ENCODE measurements at places on chromosomes 13 and 19. TPM values are rescaled to one million over a fixed set of nuclear protein-coding genes. Genes with fewer than 3 reads are reported as not detected.

PROZ gene
- 0.28 TPM for polyA plus RNA-seq

- H3K27me3 ChIP-seq: no peaks in the 10 kb centered on the region
- no peak overlapping the region for H3K4me3 ChIP-seq
- no peaks in the 10 kb centered on the region for H3K4me1 ChIP-seq
- DNase-seq: no peak
- H3K27ac ChIP-seq: no peak overlapping the region
- H3K36me3 ChIP-seq: no peaks in the 10 kb centered on the region
These were observed 39.6 kb downstream of the INSR start for GRCh38 chr19:7254590-7254989.

PSG3 gene
- not detected for polyA plus RNA-seq

DNA sequence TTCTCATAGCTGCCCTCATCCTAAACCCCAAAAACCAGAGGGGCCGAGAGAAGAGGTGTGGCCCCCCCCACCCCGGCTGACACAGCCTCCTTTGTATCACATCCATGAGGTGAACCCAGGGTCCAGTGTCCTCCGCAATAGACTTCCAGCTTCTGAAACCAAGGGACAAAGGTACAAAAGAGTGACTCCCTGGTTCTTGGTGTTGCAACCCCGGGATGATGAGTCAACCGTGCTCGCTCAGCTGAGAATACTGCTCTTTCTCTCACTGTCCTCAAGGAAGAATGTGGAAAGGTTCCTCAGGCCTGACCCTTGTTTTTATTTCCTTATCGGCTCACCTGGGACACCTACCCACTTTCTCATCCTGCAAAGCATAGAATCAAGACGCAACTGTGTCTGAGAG, 5.5 kb downstream of the SLC15A1 start:
- H3K4me1 ChIP-seq: peaks cover 6% of the 10 kb centered on the region
- H3K27ac ChIP-seq: no peak overlapping the region
- H3K27me3 ChIP-seq: peaks cover 28% of the 10 kb centered on the region
- no peak overlapping the region for H3K4me3 ChIP-seq
- no peaks in the 10 kb centered on the region for H3K36me3 ChIP-seq

- H3K27me3 ChIP-seq: no peaks in the 10 kb centered on the region
- peaks cover 23% of the 10 kb centered on the region for H3K36me3 ChIP-seq
- no peak overlapping the region for H3K4me3 ChIP-seq
- H3K4me1 ChIP-seq: no peaks in the 10 kb centered on the region
These were observed 441.0 kb downstream of the KLF12 start for GRCh38 chr13:73693215-73693614.

ZNF577 gene
- polyA plus RNA-seq: 14.3 TPM

- H3K27ac ChIP-seq: no peak overlapping the region
- H3K27me3 ChIP-seq: no peaks in the 10 kb centered on the region
These were observed 12.7 kb downstream of the STK24 start for GRCh38 chr13:98564204-98564603.

- H3K27ac ChIP-seq: no peak overlapping the region
These were observed 104.2 kb upstream of the IPO5 start for GRCh38 chr13:97849305-97849704.

DNA sequence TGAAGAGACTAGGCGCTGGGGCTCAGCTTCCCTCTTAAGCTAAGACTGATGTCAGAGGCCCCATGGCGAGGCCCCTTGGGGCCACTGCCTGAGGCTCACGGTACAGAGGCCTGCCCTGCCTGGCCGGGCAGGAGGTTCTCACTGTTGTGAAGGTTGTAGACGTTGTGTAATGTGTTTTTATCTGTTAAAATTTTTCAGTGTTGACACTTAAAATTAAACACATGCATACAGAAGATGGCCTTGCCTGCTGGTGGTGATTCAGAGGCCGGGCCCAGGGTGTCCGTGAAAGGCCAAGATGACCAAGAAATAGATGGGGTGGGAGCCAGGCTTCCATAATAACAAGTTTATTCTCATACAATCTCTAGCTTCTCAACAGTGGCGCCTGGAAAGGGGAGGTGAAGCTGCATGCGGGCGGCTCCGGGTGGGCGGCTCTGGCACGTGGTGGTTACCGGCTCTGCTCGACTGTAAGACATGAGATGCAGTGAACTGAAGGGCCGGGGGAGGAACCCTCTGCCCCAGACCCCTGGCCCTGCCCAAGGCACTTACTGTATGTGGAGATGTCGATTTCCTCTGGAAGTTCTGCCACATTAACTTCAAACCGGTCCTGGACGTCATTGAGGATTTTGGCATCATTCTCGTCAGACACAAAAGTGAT, 10.5 kb downstream of the DDX39A start:
- H3K27me3 ChIP-seq: no peaks in the 10 kb centered on the region
- no peak overlapping the region for H3K4me3 ChIP-seq
- peaks cover 18% of the 10 kb centered on the region for H3K4me1 ChIP-seq

DNA sequence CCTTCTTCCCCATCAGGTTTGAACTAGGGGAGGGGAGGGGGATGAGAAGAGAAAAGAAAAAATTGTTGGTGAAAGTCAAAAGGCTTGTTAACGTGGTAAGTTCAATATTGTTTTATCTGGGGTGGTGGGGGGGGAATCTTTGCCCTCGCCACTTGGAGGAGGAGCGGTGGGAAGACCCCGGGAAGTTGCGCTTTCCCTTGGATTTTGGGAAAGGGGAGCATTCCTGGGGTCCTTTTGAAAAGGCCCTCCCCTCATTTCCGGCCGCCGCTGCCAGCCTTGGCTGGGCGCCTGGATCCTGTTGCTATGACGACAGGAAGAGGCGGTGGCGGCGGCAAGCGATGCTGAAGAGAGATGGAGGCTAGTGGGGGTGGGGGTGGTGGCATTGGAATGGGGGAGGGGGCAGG, 4.6 kb upstream of the CACNG8 start:
- H3K36me3 ChIP-seq: no peaks in the 10 kb centered on the region
- no peak for DNase-seq
- H3K27ac ChIP-seq: no peak overlapping the region

C19orf67 gene
- polyA plus RNA-seq: not detected

DNA sequence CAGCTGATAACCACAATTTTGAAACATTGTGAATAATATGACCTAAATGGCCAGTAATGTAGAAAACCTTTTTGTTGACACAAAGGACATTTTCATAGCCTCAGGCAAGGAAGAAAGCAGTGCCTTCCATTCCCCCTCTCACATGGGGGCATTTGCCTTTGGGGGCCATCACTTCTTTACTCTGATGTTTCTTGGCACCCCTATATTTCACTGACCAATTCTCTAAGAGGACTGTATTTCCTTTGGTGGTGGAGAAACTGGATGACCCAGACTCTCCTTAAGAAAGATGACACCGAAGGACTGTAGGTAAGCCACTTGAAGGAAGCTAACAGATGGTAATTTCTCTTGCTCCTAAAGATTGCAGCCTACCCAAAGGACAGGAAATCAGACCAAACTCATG, 254.6 kb downstream of the DCLK1 start:
- H3K36me3 ChIP-seq: peaks cover 2% of the 10 kb centered on the region
- H3K4me3 ChIP-seq: no peak overlapping the region
- DNase-seq: no peak
- no peaks in the 10 kb centered on the region for H3K27me3 ChIP-seq

OBI1 gene
- 10.7 TPM for polyA plus RNA-seq

AMER2 gene
- polyA plus RNA-seq: 0.13 TPM

DNA sequence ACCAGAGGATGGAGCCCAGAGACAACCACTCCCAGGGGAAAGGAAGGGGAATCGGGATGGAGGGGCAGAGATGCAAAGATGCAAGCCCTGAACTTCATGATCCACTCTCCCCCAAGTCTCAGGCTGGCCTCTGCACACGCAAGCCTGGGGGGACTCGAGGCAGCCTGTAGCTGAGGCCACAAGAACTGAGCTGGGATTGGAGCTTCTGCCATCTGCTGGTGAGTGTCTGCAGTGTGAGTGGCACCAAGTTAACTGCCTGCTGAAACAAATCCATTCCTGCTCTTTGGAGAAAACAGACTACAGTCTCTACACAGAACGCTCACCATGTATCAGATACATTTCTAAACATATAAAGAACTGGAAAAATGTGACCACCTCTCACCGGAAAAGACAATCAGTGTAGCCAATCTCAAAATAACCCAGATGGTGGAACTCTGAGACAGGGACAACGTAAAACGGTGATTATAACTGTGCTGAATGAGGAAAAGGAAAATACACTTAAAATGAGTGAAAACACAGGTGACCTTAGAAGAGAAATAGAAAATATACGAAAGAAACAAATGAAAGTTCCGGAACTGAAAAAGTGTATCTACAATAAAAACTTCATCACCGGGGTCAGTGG, 62.1 kb downstream of the KLF2 start:
- H3K36me3 ChIP-seq: peaks cover 50% of the 10 kb centered on the region
- DNase-seq: peak; percentile 69
- no peak overlapping the region for H3K27ac ChIP-seq
- H3K27me3 ChIP-seq: no peaks in the 10 kb centered on the region
- peaks cover 20% of the 10 kb centered on the region for H3K4me1 ChIP-seq
- H3K4me3 ChIP-seq: no peak overlapping the region

DCT gene
- polyA plus RNA-seq: 0.36 TPM

DNA sequence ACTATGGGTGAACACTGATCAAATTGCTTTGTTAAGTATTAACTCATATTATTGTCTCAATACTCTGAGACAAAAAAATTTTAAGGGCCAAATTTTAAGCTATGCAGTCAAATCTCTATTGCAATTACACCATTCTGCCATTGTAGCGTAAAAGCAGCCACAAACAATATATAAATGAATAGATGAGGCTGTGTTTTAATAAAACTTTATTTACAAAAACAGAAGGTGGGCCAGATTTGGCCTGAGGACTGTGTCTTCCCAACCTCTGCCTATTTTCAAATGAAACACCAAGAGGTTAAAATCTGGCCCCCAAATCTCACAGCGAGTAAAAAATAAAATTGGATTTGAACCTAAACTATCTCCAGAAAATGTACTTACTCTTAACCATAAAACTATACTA, 51.7 kb downstream of the MBD3L2B start:
- no peaks in the 10 kb centered on the region for H3K27me3 ChIP-seq
- no peaks in the 10 kb centered on the region for H3K4me1 ChIP-seq
- no peak for DNase-seq

GRCh38 chr19:18470787-18471186, 32.9 kb upstream of the ISYNA1 start:
- no peak for DNase-seq
- H3K36me3 ChIP-seq: peaks cover 19% of the 10 kb centered on the region
- H3K27ac ChIP-seq: no peak overlapping the region
- H3K4me1 ChIP-seq: peaks cover 25% of the 10 kb centered on the region

- peaks cover 62% of the 10 kb centered on the region for H3K4me1 ChIP-seq
- H3K27ac ChIP-seq: no peak overlapping the region
- no peak overlapping the region for H3K4me3 ChIP-seq
- H3K27me3 ChIP-seq: no peaks in the 10 kb centered on the region
- DNase-seq: no peak
These were observed 20.6 kb downstream of the PPP1R37 start for GRCh38 chr19:45113628-45114027.

ZNF99 gene
- polyA plus RNA-seq: 0.20 TPM

NACC1 gene
- polyA plus RNA-seq: 22.6 TPM

ATP1A3 gene
- 0.93 TPM for polyA plus RNA-seq

DNA sequence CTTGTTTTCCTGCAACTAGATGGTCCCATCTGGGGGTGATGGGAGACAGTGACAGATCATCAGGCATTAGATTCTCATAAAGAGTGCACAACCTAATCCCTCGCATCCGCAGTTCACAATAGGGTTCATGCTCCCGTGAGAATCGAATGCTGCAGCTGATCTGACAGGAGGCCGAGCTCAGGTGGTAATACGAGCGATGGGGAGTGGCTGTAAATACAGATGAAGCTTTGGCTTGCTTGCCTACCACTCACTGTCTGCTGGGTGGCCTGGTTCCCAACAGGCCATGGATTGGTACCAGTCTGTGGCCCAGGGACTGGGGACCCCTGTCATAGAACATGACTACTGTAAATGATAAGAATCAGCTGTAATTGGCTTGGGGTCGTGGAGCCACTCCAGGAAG, 28.0 kb downstream of the WDR88 start:
- H3K4me1 ChIP-seq: no peaks in the 10 kb centered on the region
- no peak overlapping the region for H3K4me3 ChIP-seq
- no peak overlapping the region for H3K27ac ChIP-seq
- no peaks in the 10 kb centered on the region for H3K36me3 ChIP-seq
- DNase-seq: no peak

DNA sequence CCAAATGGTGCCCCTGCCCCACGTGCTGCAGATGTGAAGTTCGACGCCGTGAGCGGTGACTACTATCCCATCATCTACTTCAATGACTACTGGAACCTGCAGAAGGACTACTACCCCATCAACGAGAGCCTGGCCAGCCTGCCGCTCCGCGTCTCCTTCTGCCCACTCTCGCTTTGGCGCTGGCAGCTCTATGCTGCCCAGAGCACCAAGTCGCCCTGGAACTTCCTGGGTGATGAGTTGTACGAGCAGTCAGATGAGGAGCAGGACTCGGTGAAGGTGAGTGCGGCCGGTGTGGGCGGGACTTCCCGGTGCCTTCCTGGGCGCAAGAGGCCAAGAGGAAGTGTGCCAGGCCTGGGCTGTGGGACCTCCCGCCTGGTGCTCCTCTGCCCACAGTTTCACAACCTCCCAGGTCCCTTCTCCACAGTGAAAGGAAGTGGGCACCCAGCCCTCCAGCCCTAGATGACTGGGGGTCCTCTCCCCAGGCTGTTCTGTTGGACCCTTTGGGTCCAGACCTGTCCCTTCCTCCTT, 14.1 kb upstream of the RELB start:
- no peaks in the 10 kb centered on the region for H3K27me3 ChIP-seq
- no peak overlapping the region for H3K4me3 ChIP-seq
- H3K27ac ChIP-seq: no peak overlapping the region
- peaks cover 90% of the 10 kb centered on the region for H3K36me3 ChIP-seq

LRRC63 gene
- polyA plus RNA-seq: not detected

DNA sequence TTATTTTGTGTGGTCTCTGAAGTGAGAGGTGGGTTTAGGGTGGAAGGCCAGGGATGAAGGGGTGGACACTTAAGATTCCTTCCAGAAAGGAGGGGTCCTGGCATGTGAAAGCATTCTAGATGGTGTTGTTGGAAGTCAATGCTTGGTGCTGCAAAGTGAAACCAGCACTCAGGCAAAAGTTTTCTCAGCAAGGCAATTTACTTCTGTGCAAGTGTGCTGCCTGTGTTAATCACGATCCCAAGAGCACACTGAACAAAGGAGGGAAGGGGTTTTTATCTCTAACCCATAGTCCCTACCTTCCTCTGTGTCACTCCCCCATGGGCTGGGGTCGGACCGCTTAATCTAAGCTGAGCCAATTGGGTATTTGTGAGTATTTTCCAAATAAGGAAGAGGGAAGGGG, 1.3 kb downstream of the ZNF134 start:
- H3K27ac ChIP-seq: no peak overlapping the region
- peaks cover 50% of the 10 kb centered on the region for H3K36me3 ChIP-seq
- peaks cover 6% of the 10 kb centered on the region for H3K4me1 ChIP-seq

- H3K36me3 ChIP-seq: no peaks in the 10 kb centered on the region
- H3K27me3 ChIP-seq: no peaks in the 10 kb centered on the region
- no peak for DNase-seq
- no peak overlapping the region for H3K27ac ChIP-seq
These were observed 68.1 kb upstream of the KLF12 start for GRCh38 chr13:74202129-74202813.

GRCh38 chr13:111325146-111325890, 4.9 kb downstream of the TEX29 start:
- DNase-seq: no peak
- H3K27me3 ChIP-seq: no peaks in the 10 kb centered on the region
- no peak overlapping the region for H3K27ac ChIP-seq
- no peaks in the 10 kb centered on the region for H3K4me1 ChIP-seq
- H3K4me3 ChIP-seq: no peak overlapping the region

- H3K4me1 ChIP-seq: peaks cover 55% of the 10 kb centered on the region
- peak overlapping the region; percentile 29 for H3K27ac ChIP-seq
- no peaks in the 10 kb centered on the region for H3K27me3 ChIP-seq
- peak; percentile 79 for DNase-seq
- H3K36me3 ChIP-seq: peaks cover 21% of the 10 kb centered on the region
These were observed 159.5 kb downstream of the KDM4B start for GRCh38 chr19:5128251-5128935.

ZNF112 gene
- polyA plus RNA-seq: 5.1 TPM

ZNF560 gene
- 0.10 TPM for polyA plus RNA-seq

Measured in muscle of leg (tissue), 16 donors.